ENCODE measurements at places on chromosomes 12 and 14.

- DNase-seq: no peak
Measured at GRCh38 chr14:51661504-51661903, 9.8 kb downstream of the FRMD6 start.

DNA sequence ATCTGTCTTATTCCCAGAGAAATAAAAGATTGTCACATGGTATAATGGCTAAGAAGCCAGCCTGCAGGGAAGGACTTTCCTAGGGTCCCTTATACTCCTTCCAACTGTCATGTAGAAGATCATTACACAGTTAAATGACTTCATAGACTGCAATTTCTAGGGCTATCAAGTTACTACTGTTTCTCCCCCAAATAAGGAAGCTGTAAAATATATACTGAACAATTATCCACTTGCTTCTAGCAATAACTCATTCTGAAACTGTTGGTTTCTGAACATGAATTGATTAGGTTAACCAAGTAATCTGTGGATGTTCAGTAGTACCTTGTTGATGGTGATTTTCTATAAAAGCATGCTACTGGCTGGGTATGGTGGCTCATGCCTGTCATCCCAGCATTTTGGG lies 44.6 kb downstream of the A2ML1 start:
- no peak for DNase-seq

GRCh38 chr12:106428384-106428783 lies 70.8 kb downstream of the POLR3B start:
- DNase-seq: no peak

DNA sequence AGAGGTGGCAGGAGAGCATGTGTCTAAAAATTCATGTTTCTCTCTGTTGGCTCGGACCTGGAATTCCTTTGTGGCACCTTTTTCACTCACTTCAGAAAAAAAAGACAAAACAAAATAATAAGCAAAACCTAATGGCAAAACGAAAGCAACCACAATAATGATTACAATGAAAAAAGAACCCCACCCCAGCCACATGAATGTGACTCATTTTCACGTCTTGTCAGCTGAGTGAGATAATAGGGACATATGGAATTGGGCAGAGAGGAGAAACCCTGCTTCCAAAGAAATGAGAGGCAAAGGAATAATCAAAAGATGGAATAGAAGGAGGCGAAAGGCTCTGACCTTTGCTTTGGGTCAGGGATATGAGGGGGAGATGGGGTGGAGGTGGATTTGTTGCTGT lies 143.4 kb downstream of the SLC8A3 start:
- DNase-seq: no peak

DNA sequence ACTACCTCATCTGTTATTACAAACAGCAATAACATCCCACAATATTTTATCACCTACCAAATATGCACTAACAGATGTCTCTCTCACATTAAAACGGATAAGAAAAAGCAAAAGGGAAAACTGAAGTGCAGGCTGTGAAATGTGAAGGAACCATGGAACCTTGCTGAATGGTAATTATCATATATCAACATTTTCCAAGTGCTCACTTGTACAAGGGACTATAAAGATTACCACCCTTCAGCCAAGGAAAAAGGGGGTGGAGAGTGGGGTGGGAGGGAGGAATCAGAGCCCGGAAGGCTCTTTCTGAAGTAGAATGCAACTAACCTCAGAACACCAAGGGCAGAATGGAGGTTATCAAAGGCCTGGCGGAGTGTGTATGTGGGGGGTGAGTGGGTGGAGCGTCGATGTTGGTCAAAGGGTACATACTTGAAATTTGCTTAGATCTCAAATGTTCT lies 1.2 kb downstream of the SNX6 start:
- no peak for DNase-seq

- peak; percentile 81 for DNase-seq
Measured at GRCh38 chr12:49043856-49044258, 16.7 kb downstream of the KMT2D start.

GRCh38 chr14:51176839-51177238 lies 63.2 kb upstream of the TMX1 start:
- no peak for DNase-seq

- no peak for DNase-seq
Measured at GRCh38 chr12:5295996-5296395, 135.9 kb upstream of the NTF3 start.

Data from WERI-Rb-1 (cell line).